ENCODE measurements at places on chromosomes 11 and 22.

DNA sequence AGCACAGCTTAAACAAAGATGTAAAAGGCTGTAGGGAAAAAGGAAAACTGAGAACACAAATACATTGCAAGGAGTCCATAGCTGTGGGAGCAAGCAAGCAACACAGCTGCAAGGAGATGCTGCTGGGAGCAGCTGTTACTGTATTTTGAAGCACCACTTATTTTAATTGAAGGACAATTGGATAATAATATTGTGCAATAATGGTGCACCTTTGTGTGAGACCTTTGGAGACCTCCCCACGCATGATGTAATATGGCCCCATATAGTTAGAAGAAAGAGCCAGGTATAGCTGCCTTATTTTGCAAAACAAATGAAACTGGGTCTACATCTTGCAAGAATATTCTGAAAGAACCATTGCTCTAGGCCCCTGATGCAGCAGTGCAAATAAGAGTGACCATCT, 191.1 kb upstream of the KIRREL3 start:
- DNase-seq: no peak

GRCh38 chr22:46971764-46972125, 209.3 kb downstream of the TBC1D22A start:
- DNase-seq: no peak

- DNase-seq: no peak
Measured at GRCh38 chr11:14657841-14658240, 14.2 kb downstream of the PDE3B start.

DNA sequence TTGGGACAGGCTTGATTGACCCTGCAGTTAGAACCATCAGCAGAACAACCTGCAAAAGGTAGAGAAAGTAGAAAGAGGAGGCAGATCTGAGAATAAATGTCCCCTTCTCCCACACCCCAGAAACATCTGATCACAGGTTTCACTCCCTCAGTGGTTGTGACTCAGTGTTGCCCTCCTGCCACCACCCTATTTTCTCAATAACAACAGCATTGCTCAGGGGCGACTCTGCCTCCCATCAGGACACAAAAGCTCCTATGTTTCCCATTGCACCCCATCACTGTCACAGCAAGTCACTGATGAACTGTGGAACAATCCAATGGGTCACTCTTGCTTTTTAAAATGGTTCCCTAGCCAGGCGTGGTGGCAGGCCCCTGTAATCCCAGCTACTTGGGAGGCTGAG, 110.2 kb downstream of the RASSF10 start:
- no peak for DNase-seq

GRCh38 chr22:46004105-46004866, 27.3 kb upstream of the WNT7B start:
- DNase-seq: no peak

DNA sequence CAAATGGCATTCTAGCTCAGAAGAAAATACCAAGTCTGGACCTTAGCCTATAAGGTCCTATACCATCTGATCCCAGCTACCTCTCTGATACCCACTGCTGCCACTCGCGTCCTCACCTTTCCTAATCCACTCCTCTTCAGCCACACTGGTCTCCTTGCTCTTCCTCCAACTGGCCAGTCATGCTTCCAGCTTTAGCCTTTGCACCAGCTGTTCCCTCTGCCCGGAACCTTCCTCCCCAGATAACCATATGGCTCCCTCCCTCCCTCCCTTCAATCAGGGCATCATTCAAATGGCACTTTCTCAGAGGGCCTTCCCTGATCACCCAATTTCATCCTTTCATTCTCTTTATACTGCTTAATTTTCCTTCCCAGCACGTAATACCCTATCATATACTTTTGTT, 67.9 kb downstream of the KCNC1 start:
- no peak for DNase-seq

GRCh38 chr11:5486421-5486820, 2.1 kb upstream of the OR52D1 start:
- no peak for DNase-seq

DNA sequence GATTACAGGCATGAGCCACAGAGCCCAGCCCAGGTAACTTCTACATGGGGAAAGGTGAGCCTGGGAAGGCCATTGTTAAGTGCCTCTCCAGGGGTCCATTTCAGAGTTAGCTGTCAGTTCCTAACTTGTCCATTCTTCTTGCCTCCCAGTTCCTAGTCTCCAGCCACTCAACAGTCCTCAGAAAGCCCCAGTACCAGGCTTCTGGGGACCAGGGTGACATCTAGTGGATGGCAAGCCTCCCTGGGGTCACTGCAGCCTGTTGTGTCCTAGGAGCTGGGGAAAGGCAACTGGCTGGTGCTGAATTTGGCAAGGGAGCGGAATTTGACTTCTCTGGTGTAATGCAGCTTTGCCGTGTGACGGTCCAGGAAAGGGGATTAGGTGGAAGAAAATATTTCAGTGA, 2.1 kb downstream of the LGALS12 start:
- no peak for DNase-seq

DNA sequence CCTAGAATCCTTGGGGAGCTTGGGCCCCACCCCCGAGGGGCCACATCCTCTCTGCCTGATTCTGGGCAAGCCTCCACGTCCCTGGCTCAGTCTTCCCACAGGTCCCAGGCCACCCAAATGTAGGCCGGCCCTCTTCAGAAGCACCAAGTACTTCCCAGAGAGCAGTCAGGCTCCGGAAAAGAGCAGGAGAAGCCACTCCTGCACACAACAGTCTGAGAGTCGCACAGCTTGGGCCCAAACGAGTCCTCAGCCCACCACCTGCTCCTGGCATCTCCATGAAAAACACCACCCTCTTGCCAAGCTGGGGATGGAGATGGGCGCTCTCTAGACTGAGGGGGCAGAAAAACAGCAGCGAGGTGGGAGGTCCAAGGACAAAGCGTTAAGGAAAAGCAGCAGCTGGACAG, 15.4 kb downstream of the EHD1 start:
- no peak for DNase-seq

- no peak for DNase-seq
Measured at GRCh38 chr11:56846631-56847576, 98.4 kb upstream of the OR9G4 start.

GRCh38 chr22:49645791-49646550, 181.7 kb downstream of the BRD1 start:
- no peak for DNase-seq

DNA sequence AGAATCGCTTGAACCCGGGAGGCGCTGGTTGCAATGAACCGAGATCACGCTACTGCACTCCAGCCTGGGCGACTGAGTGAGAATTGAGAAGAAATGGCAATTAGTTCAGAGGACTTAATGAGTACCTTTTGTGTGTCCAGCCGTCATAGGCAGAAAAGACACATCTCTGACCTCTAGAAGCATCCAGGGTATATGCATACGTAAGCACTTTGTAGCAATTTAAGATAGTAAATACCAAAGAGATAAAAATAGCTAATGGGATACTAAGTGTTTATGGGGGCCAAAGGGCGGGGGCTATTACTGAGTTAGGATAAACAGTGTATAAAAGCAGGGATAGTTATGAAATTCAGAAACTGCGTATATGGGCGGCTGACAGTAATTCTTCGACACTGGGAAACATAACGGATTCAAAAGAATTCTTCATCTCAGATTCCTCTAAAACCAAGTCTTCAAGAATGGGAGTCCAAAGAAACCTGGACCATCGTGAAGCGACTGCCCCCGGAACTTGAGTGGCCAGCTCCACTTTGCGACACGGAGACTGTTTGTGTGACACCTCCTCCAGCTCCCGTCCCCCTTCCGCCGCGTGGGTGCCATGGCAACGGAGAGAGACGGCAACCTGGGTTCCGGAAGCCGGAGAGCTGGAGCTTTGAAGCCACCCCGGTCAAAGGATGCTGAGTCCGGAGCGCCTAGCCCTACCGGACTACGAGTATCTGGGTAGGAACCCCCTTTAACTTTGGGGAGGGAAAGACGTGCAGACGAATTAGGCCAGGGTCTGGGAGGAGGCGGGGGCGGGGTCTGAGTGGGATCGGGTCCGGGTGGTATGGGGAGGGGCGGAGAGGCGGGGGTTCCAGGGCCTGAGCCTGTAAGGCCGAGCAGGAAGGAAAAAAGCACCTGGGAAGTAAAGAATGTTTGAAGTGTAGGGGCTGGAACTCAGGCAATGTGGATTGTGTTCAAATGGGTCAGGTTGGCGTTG, at the start of gene CSTPP1:
Gene CSTPP1 (plus strand): TSS at position 624 of the 973 bp plus-strand sequence. CDS start 45 bp downstream, at position 669.
- DNase-seq: peak; percentile 68

DNA sequence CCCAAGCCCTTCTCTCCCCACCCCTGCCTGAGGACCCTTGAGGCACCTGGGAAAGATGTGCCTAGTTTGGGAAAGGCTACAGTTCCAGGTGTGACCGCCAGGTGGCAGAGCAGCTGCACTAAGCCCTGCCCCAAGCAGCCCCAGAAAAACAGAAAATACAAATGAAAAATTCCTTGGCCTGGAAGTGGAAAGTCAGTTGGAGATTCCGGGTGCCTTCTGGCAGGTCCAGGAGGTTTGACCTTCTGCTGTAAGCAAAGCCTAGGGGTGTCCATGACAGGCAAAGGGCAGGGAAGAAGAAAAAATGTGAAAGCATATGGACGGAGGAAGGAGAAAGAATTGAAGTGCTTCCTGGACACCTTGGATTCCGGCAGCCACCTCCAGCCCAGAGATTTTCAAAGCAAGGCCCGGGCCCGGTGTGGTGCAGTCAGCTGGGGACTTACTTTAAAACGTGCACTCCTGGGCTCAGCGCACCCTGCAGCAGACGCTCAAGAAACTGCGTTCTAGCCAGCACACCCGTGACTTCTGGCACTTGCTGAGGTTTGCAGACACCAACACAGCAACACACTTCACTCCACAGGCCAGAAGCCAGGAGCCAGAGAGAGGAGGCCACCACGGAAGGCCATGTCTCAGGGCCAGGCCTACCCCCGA, 37.3 kb upstream of the SLC22A12 start:
- DNase-seq: no peak

DNA sequence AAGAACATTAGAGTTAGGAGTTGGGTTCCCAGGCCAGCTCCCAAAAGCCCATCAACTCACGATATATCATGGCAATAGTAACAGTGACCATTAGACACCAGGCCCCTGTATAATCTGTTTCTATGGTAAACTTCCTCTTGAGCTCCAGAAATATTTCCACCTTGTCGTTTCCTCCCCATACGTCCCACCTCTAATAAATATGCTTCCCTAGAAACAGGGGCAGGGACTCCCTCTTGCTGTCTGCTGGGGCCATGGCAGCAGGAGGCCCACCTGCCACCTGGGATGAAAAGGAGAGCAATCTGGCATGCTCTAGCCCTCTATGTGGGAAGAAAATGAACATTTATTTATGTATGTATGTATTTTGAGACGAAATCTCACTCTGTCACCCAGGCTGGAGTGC, 32.2 kb upstream of the AMOTL1 start:
- no peak for DNase-seq

- DNase-seq: no peak
Measured at GRCh38 chr11:84130646-84131427, 844.7 kb upstream of the CCDC90B start.

DNA sequence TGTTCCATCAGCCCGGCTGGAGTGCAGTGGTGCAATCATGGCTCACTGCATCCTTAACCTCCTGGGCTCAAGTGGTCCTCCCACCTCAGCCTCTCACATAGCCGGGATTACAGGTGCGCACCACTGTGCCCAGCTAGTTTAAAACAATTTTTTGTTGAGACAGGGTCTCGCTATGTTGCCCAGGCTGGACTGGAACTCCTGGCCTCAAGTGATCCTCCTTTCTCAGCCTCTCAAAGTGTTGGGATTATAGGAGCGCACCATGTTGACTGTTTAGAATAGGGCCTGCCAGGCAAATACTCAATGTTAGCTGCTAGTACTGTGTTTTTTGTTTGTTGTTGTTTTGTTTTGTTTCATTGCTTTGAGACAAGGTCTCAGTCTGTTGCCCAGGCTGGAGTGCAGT, 66.4 kb downstream of the ARHGAP8 start:
- no peak for DNase-seq

Data from skeletal muscle cell (primary cell).